ENCODE measurements at places on chromosomes 7 and 10.

GRCh38 chr10:80199828-80200227 lies 5.5 kb downstream of the ANXA11 start:
- DNase-seq = no peak

DNA sequence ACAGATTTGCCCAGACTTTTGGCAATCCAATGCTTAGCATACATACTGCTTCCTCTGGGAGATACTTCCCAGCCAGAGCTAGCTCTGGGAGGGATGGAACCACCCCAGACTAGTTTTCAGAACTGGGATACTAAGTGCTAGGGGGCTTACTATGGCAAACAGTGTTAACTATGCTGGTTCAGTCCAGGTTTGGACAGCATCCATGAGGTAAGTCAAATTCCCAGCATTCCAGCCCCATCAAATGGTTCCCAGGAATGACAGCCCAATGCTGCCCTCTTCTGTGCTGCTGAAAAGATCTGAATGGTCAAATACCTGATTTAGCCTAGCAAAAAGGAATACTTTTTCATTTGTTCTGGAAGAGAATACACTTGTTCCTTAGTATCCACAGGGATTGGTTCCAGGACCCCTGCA lies 141.7 kb upstream of the CCDC6 start:
- DNase-seq = peak; percentile 47

- no peak for DNase-seq
These were observed 11.6 kb downstream of the VWDE start for GRCh38 chr7:12391922-12392615.

DNA sequence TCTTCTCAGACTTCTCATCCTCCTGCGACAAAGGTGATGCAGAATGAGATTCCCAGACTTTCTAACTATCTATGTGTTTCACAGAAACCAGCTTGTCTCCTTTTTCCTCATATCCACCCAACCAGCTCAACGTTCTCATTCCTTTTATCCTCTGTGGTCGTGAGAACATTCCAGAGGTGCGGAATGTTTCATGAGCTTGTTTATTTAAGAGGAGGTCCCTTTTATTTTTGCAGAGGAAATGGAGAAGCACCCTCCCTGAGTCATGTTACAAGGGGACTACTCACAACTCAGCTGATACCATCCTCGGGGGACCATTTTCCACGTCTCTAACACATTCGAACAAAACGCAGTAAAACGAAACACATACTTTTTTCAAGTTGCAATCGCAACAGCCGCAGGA lies 93.2 kb downstream of the ZRANB1 start:
- DNase-seq = no peak

- no peak for DNase-seq
These were observed 143.2 kb downstream of the RNLS start for GRCh38 chr10:88439932-88440331.

DNA sequence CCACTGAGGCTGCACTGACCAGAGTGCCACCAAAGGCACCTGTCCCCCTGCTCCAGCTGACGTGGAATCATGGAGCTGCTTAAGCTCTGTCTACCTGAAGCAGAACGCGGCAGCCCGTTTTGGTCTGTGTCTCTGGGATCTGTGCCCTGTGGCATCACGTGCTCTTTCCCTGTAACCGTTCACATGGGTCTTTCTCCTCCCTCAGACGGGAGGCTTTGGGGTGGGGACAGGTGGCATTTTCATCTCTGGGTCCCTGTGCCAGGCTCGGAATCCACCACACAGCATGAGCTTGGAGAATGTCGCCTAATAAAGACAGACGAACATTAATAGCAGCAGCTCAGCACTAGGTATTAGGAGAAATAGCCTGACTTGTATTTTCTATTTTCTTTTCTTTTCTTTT lies 1.6 kb upstream of the ADAP1 start:
- no peak for DNase-seq

DNA sequence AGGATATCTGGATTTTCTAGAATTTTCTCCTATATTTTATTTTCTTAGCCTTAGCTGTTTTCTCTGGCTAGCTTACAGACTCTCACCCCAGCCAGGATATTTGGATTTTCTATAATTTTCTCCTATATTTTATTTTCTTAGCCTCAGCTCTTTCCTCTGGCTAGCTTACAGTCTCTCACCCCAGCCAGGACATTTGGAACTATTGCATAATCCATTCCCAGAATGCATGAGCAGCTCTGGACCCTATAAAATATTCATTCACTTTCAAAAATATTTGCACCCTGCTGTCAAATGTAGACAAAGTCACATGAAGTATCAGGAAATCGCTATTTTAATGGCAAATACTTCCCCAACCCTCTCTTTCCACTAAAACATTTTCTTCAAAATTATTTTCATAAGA lies 298.9 kb downstream of the DNAJB6 start:
- no peak for DNase-seq

DNA sequence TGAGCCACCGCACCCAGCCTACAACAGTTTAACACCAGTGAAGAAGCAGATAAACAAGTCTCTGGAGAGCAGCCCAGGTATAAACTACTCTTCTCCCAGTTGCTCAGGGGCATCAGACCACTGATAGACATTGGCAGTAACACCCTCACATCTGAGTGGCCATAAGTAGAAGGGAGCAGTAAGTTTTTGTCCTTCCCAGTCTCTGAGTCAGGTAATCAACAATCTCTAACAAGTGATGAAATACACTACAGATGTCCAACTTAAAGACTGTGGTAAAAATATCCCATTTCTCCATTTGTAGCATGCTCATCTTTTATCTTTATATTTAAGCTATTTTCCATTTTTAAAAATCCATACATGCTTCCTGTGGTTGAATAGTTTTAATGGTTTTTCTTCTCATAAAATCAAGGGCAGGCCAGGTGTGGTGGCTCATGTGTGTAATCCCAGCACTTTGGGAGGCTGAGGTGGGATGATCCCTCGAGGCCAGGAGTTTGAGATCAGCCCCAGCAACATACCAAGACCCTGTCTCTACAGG lies 78.6 kb downstream of the GSAP start:
- no peak for DNase-seq

DNA sequence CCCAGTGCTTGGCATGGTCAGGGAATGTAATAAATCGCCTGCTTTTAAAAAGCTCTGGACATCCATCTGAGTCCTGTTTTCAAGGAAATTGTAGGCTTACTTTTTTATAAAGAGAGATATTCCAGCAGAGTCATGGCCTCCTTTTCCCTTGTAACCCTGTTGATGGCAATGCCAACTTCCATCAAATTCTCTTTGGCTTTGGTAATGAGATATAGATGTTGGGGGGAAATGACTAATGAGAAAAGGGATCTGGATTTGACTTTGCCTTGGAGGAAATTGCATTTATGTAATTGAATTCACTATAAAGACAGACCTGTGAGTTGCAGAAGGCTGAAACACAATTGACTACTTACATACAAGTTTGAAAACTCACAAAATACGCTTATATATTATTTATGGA lies 347.5 kb downstream of the GPR158 start:
- no peak for DNase-seq

Measured in neuronal stem cell (in vitro differentiated cells).